T-cell (primary cell): ENCODE measurements at places on chromosomes 3 and 15.

GRCh38 chr3:9913601-9914000 is 3.3 kb upstream of the IL17RC start:
- H3K36me3 ChIP-seq, result no peaks in the 10 kb centered on the region
- H3K4me1 ChIP-seq, result peaks cover 32% of the 10 kb centered on the region
- peaks cover 29% of the 10 kb centered on the region for H3K27me3 ChIP-seq
- DNase-seq, result no peak

GRCh38 chr15:81485806-81486205 is 111.8 kb upstream of the TMC3 start:
- no peaks in the 10 kb centered on the region for H3K36me3 ChIP-seq
- no peak for DNase-seq
- H3K4me1 ChIP-seq, result no peaks in the 10 kb centered on the region

DNA sequence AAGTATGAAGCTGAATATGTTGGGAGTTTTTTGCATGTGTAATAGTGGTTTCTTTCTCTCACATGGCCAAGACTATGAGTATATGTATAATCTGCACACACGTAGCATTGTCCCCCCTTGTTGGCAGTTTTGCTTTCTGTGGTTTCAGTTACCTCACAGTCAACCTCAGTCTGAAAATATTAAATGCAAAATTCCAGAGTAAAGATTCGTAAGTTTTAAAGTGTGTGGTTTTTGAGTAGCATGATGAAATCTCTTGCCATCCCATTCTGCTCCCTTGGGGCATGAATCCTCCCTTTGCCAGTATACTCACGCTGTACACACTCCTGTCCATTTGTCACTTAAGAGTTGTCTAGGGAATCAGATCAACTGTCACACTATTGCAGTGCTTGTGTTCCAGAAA is 742.0 kb upstream of the CCDC54 start:
- H3K4me1 ChIP-seq, result no peaks in the 10 kb centered on the region
- no peak overlapping the region for H3K27ac ChIP-seq
- no peaks in the 10 kb centered on the region for H3K27me3 ChIP-seq
- no peaks in the 10 kb centered on the region for H3K36me3 ChIP-seq
- DNase-seq, result no peak

DNA sequence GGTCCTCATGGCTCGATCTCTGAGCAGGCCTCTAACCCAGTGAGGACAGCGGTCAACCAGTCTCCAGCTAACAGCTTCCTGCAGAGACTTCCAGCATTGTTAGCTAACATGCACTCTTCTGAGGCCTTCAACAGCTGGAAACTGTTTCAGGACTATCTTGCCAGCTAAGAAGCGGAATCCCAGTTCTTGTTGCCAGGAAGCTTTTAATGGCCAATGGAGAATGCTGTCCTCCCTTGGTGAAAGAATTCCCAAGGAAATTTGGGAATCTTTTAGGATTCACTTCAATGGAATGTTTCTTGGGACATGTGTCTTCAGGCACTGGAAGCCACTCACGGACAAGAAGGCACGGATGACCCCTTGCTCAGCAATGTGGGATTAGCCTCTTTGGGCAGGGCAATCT is 91.7 kb downstream of the CEMIP start:
- no peak for DNase-seq
- no peaks in the 10 kb centered on the region for H3K4me1 ChIP-seq
- no peaks in the 10 kb centered on the region for H3K36me3 ChIP-seq
- no peak overlapping the region for H3K27ac ChIP-seq
- H3K27me3 ChIP-seq, result no peaks in the 10 kb centered on the region
- no peak overlapping the region for H3K4me3 ChIP-seq

- H3K36me3 ChIP-seq, result no peaks in the 10 kb centered on the region
- H3K27ac ChIP-seq, result peak overlapping the region; percentile 51
- H3K27me3 ChIP-seq, result peaks cover 9% of the 10 kb centered on the region
- DNase-seq, result no peak
- H3K4me1 ChIP-seq, result peaks cover 21% of the 10 kb centered on the region
- H3K4me3 ChIP-seq, result no peak overlapping the region
Observed at GRCh38 chr3:72311425-72311824, 526.5 kb upstream of the PROK2 start.

DNA sequence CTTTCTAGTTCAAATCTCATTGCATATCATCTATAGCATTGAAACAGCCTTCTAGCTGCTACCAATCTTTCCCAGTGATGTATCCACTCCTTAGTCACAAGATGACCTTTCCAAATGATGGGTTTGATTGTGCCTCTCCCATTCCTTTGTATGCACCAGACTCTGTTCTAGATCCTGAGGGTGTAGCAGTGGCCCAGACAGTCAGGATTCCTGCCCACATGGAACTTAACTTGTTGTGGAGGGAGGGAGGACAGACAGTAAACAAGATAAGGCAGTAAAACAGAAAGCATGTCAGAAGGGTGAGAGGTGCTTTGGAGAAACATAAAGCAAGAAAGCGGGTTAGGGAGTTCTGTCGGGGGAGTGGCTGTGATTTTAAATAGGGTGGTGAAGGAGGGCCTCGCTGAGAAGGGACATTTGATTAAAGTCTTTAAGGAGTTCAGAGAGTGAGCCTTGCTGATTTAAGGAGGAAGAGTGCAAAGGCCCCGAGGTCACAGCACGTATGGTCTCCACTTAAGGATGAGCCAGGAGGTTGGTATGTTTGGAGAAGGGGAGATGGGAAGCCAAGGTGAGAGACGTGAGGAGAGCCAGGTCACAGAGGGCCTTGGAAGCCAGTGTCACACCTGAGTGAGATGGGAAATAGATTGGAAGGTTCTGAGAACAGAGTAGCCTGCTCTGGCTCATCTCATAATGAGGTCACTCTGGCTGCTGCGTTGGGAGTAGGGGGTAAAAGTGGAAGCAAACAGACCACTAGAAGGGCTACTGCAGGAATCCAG is 38.3 kb downstream of the FAM43A start:
- peaks cover 2% of the 10 kb centered on the region for H3K4me1 ChIP-seq
- H3K27ac ChIP-seq, result no peak overlapping the region
- no peak overlapping the region for H3K4me3 ChIP-seq
- peaks cover 7% of the 10 kb centered on the region for H3K27me3 ChIP-seq
- no peaks in the 10 kb centered on the region for H3K36me3 ChIP-seq
- no peak for DNase-seq

DNA sequence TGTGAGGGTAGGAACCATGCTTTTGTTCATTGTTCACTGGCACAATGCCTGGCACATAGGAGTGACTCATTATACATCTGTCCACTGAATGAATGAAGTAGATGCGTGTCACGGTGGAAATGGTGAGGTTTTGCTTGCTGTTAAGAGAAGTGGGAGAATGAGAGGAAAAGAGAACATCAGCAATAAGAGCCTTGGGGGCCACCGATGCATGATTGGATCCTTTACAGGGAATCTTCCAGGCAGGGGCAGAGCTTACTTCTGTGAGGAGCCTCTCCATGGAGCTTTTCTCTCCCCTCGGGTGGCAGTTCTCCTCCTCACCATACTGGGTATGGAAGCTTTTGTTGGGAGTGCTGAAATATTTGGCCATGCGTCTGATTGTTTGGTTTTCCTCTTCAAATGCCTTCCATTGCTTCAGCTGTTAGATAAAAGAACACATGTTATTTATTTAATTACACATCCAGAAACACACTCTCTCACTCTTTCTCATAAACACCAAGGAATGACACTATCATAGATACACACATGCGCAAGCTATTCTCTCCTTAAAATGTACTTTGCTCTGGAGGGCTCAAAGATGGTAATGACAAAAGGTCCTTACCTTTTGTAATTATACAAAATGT is 78.9 kb upstream of the GSK3B start:
- H3K4me3 ChIP-seq, result no peak overlapping the region
- H3K27me3 ChIP-seq, result no peaks in the 10 kb centered on the region
- H3K36me3 ChIP-seq, result no peaks in the 10 kb centered on the region
- DNase-seq, result no peak
- H3K4me1 ChIP-seq, result no peaks in the 10 kb centered on the region

DNA sequence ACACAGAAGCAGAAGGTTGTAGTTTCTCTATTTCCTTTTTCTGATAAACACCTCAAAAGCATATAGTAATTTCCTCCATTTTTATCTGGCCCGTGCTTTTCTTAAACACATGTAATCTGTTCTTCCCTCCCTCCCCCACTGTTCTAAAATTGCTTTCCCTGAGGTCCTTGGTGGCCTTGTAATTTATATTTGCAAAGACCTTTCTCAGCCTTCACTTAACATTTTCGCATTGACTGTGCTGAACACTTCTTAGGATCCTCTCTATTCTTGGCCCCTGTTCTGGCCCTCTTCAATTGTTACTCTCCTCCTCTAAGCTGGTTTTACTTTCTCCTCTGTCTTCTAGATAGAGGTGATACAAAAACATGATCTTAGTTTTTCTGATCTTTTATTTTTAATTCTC is 28.3 kb downstream of the GAP43 start:
- H3K36me3 ChIP-seq, result no peaks in the 10 kb centered on the region
- DNase-seq, result no peak
- no peaks in the 10 kb centered on the region for H3K4me1 ChIP-seq
- H3K4me3 ChIP-seq, result no peak overlapping the region

DNA sequence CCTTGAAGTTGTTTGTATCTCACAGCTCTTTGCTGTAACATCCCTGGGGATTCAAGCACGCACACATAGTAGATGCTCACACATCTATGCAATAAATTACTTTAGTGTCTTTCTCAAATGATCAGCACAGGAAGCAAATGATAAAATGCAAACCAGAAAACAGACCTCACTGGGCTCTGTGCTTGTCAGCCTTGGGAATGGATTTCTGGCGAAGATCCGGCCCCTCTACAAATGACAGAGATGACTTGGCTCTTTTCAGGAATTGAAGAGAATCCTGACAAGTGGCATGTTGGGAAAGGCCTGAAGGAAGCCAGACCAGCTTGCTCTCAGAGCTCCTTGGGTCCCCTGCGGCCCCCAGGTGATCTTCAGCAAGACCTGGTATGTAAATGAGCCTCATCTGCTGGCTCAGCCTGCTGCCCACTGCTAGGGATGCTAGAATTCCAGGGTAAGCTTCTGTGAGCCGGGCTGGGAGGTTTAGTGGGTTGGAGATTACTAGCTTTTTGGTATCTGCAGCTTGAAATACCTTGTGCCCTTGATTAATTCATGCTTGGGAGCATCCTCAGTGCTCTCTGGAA is 54.1 kb downstream of the LPP start:
- no peak overlapping the region for H3K27ac ChIP-seq
- no peak for DNase-seq
- H3K4me1 ChIP-seq, result no peaks in the 10 kb centered on the region
- no peaks in the 10 kb centered on the region for H3K27me3 ChIP-seq

DNA sequence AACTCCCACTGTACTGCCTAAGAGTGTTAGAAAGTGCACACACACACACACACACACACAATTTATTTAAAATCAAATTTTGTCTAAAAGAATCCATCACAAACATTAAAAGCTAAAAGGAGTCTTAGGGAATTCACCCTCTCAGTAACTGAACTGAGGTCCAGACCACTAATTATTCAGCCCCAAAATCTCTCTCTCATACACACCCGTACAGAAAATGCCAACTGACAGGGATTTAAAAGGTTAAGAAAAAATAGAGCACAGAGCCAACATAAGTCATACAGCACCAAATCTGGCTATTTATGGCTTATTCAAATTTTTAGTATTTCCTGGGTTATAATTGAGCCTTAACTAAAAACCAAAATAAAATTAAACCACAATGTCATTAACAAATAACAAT is 20.7 kb downstream of the GBE1 start:
- no peak overlapping the region for H3K27ac ChIP-seq
- H3K4me3 ChIP-seq, result no peak overlapping the region
- H3K27me3 ChIP-seq, result no peaks in the 10 kb centered on the region

- H3K4me1 ChIP-seq, result no peaks in the 10 kb centered on the region
- H3K27me3 ChIP-seq, result no peaks in the 10 kb centered on the region
- H3K27ac ChIP-seq, result no peak overlapping the region
- DNase-seq, result no peak
- peaks cover 64% of the 10 kb centered on the region for H3K36me3 ChIP-seq
Observed at GRCh38 chr15:52143873-52144272, 31.3 kb upstream of the BCL2L10 start.

- no peak for DNase-seq
- no peaks in the 10 kb centered on the region for H3K36me3 ChIP-seq
- no peak overlapping the region for H3K27ac ChIP-seq
Observed at GRCh38 chr3:67733269-67733950, 79.0 kb upstream of the SUCLG2 start.

DNA sequence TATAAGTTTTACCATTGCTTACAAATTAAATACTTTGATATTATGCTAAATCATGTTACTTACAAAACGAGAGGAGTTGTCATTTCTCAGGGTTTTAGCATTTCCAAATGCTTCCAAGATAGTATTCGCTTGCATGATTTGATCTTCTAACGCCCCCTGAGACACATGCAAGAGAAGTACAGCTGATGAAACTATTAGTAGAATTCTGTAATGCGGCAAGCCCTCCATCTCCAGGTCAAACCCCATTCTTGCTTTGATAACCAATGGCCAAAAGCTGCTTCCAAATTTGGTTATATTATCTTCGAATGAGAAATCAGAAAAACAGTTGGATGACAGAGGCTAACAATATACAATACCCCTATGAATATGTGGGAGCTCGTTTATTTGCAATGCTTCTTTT is 14.7 kb downstream of the MYH15 start:
- H3K36me3 ChIP-seq, result no peaks in the 10 kb centered on the region
- no peak overlapping the region for H3K4me3 ChIP-seq
- H3K4me1 ChIP-seq, result no peaks in the 10 kb centered on the region
- H3K27me3 ChIP-seq, result no peaks in the 10 kb centered on the region
- no peak for DNase-seq

- no peaks in the 10 kb centered on the region for H3K27me3 ChIP-seq
- H3K4me3 ChIP-seq, result no peak overlapping the region
- H3K36me3 ChIP-seq, result no peaks in the 10 kb centered on the region
Observed at GRCh38 chr15:23629234-23629805, 18.3 kb downstream of the MAGEL2 start.

DNA sequence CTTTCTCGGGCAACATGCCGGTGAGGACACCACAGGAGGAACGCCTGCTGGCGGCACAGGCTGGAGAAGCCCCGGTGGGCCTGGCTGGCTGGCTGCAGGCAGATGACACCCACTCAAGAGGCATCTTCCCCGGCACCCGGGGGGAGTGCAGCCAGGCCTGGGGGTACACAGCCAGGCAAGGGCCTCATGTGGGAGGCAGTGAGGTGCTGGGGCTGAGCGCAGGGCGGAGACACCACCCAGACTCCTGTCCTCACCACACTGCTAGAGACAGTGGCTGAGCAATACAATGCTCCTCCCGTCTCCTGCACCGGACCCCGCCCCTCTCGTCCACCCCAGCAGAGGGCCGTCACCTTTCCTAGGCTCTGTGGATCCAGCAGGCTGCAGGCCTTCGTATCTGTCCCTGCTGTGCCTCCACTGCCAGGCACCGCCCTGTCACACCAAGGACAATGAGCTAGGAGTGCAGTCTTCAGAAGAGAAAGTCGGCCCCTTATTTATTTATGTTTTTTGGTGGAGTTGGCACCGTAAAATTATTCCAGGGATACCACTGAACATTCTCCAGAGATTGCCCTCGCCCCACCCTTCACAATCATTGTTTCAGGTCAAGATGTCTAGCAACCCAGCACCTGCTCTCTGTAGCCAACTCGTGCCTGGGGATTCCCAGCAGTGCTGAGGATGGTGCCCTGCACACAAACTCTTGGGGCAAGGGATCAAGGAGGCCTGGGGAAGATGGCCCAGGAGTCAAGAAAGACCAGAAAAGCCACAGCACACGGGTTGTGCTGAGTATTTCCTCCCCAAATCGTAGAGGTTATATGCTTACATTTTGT is 129.1 kb downstream of the ATP10A start:
- no peak overlapping the region for H3K4me3 ChIP-seq
- no peaks in the 10 kb centered on the region for H3K27me3 ChIP-seq
- no peak overlapping the region for H3K27ac ChIP-seq
- H3K36me3 ChIP-seq, result peaks cover 12% of the 10 kb centered on the region

- H3K4me1 ChIP-seq, result peaks cover 24% of the 10 kb centered on the region
- H3K36me3 ChIP-seq, result no peaks in the 10 kb centered on the region
- H3K27ac ChIP-seq, result no peak overlapping the region
Observed at GRCh38 chr3:72271923-72272322, 487.0 kb upstream of the PROK2 start.

- H3K36me3 ChIP-seq, result no peaks in the 10 kb centered on the region
- no peaks in the 10 kb centered on the region for H3K27me3 ChIP-seq
Observed at GRCh38 chr3:31848911-31849310, 132.2 kb downstream of the OSBPL10 start.
